Activated T-helper 17 cell treated with anti-CD3 and anti-CD28 coated beads, Interleukin-2, amount 50 U/mL, for 72 hours (primary cell): ENCODE measurements at places on chromosomes 2 and 18.

- no peak for ATAC-seq
Observed at GRCh38 chr2:24907116-24907515, 12.9 kb downstream of the ADCY3 start.

DNA sequence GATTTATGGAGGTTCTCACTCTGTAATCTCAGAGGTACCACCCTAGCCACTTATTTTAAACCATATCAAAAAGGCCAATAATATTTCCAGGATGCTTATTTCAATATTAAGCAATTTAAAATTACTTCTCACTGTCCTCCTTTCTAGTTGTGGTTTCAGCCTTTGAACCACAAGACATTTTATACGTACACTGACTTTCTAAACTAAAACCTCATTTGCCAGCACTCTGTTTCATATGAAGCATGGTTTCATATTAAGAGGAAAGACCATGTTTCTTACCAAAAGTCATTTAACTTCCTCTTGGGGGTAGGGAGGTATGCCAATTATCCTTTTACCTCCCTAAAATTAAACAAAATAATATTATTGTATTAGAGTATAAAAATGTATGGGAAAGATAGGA lies 399.8 kb downstream of the CDH7 start:
- no peak for ATAC-seq

DNA sequence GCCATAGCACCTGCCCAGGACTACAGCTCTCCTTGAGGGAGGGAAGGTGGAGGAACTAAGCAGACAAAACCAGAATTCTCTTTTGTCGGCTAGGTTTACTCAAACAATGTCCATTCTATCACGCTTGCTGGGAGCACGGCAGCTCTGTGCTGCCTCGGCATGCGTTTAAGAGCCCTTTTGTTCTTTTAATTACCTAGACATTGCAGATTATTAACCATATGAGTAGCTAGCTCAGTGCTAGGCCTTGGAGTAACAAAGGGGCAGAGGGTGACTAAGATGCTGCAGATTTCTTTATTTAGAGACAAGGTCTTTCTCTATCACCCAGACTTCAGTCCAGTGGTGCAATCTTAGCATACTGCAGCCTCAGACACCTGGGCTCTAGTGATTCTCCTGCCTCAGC lies 11.1 kb downstream of the MSGN1 start:
- ATAC-seq: no peak

- ATAC-seq: no peak
Observed at GRCh38 chr18:3625742-3626091, 175.7 kb downstream of the TGIF1 start.

- ATAC-seq: no peak
Observed at GRCh38 chr2:199740111-199740428, 110.9 kb downstream of the FTCDNL1 start.

GRCh38 chr18:14747513-14748474 lies at the start of gene ANKRD30B:
Gene ANKRD30B (plus strand): TSS chr18:14748172. CDS start chr18:14748420, 248 bp downstream.
- no peak for ATAC-seq

DNA sequence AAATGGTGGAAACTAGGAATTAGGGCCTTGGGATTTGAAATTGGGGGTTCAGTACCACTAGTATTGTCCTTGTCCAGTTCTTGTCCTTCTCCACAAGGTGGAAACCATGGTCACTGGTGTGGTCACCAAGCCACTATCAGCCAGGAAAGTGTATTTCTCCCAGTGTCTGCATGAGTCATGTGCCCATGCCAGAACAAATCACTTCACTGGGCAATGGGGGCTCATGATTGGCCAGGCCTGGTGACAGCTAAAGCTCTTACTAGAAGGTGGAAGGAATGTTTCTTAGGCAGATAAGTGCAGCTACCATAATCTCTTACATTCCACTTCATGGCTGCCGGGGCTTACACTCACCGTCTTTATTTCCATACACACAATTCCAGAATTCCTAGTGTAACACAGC lies 124.8 kb upstream of the TACR1 start:
- no peak for ATAC-seq

GRCh38 chr18:47397671-47398319 lies 146.3 kb upstream of the SKOR2 start:
- no peak for ATAC-seq

DNA sequence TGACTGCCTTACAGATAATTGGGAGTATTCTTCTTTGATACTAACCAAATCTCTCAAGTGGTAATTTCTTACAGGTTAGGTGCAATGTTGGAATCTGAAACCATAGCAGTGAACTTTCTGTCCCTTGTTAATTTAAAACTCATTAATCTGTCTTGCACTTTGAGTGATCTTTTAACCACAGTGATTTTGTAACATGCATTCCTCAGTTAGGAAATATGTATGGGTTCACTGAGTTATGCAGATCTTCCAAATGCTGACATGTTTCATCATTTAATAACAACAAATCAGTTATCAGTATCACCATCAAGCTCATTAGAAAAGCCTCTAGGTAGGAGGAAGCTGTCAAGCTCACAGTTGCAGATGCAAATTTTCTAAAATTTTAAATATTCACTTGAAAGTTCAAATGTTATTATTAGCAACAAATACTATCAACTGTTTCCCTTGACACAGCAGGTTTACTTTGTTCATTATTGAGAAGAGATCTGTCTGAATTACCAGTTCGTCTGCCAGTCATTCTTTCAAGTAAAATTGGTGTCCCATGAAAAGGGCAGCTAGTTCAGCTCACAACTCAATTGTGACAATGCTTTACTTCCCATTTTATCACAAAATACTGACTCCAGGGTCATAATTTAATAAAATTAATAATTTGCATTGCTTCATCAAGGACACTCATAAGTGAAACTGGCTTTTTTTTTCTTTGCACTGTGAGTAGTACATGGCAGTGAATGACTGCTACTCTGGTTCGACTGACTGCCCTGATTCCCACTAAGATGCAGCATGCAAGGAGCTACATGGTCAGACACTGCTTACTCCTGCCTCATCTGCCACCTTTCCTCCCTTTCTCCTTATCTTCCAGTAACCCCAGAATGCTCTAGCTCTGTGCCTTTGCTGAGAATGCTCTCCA lies 31.6 kb downstream of the SUCLG1 start:
- ATAC-seq: no peak

DNA sequence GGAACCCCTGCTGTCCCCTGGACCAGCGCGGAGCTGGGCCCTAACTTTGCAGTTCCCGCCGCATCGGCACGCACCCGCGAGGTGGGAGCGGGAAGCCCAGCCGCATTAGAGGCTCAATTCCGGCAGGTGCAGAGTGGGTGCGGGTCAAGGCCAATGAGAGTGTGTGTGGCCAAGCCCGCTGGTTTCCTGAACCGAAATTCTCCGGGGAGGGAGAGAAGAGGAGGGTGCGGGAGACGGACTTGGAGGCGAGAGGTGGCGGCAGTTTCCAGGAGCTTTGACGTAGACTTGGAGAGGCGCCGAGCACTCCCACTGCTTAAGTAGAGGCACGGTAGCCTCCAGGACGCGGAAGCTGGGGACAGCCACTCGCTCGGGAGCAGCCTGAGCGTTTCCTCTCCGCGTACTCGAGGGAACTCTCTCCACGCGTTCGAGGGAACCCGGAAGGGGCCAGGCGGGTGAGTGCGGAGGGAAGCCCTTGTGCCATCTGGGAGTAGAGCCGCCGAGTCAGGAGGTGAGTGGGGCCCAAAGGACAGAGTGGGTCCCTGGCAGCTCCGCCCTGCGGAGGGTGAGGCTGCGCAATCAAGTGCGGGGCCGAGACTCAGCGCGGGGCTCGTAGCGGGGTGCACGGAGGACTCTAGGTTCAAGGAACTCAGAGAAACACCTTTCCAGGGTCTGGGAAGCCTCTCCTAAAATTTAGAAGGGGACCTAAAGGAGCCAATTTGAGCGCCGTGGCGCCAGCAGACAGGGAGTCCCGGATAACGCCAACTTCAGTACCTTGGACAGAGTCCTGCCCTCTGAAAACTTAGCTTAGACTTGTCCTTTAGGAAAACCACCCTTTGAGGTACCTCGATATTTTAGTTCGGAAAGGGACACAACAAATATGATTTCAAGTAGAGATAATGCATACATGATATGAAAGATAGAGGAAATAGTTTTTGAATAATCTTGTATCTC lies at the start of gene FAM237A:
TSS of gene FAM237A (plus strand) at position 413 of the 951 bp plus-strand sequence. CDS start 1,750 bp downstream, outside the sequence.
- ATAC-seq: no peak

- no peak for ATAC-seq
Observed at GRCh38 chr2:96151595-96152303, 6.5 kb upstream of the DUSP2 start.

- ATAC-seq: no peak
Observed at GRCh38 chr2:196808083-196808665, 981 bp downstream of the C2orf66 start.

DNA sequence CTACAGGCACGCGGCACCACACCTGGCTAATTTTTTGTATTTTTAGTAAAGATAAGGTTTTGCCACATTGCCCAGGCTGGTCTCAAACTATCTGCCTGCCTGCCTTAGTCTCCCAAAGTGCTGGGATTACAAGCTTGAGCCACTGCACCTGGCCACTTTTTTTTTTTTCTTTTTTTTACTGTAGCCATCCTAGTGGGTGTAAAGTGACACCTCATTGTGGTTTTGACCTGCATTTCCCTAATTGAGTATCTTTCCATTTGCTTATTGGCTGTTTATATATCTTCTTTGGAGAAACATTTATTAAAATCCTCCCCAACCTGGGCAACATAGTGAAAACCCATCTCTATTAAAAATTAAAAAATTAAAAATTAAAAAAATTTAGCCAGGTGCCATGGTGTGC lies 12.0 kb downstream of the PCBP1 start:
- ATAC-seq: no peak

- ATAC-seq: peak; percentile 25
Observed at GRCh38 chr2:118048401-118048800, 34.5 kb upstream of the CCDC93 start.
